ENCODE measurements at places on chromosomes 6 and 20.

- no peak for DNase-seq
These were observed 24.1 kb downstream of the CD164 start for GRCh38 chr6:109358204-109358603.

GRCh38 chr6:46915866-46916265, 5.9 kb downstream of the ADGRF5 start:
- DNase-seq: no peak

DNA sequence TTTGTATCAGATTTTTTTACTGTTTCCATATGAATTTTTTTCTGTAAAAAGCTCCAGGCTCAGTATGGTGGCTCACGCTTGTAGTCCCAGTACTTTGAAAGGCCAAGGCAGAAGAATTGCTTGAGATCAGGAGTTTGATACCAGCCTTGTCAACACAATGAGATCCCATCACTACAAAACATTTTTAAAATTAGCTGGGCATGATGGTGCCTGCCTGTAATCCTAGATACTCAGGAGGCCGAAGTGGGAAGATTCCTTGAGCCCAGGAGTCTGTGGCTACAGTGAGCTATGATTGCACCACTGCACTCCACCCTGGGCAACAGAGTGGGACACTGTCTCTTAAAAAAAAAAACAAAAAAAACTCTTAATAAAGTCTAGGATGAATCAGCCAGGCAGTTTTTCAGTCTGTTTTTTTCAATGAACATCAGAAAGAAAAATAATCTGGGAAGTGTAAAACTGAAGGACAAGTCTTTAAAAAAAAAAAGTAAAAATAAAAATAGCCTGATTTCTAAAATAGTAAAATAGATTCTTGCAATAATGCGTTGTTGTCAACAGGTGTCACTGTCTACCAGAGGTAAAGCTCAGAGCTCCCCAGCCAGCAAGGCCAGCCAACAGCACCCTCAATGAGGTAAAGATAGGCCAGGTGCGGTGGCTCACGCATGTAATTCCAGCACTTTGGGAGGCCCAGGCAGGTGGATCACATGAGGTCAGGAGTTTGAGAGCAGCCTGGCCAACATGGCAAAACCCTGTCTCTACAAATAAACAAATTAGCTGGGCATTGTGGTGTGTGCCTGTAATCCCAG, 9.3 kb upstream of the ATG5 start:
- DNase-seq: peak; percentile 21

GRCh38 chr6:1247894-1248293, 64.0 kb upstream of the FOXQ1 start:
- no peak for DNase-seq

DNA sequence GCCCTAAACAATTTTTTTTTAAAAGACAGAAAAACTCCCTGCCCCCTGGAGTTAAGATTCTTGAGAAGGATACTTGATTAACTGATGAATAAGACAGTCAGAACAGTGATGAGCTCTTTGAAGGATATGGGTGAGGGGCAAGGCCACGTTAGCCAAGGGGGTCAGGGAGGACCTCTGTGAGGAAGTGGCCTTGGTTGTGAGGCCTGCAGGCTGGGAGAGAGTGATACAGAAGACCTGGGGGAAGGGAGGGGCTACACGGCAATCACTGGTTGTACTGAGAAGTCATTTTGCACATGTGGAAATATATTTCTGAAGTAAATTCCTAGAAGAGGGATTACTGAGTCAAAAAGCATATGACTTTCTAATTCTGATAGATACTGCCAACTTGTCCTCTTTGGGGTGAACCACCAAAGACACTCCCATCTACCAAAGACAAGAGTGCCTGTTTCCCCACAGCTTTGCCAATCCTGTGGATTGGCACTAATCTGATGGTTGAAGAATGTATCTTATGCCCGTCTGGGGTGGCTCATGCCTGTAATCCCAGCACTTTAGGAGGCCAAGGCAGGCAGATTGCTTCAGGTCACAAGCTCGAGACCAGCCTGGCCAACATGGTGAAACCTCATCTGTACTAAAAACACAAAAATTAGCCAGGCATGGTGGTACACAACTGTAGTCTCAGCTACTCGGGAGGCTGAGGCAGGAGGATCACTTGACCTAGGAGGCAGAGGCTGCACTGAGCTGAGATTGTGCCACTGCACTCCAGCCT, 22.3 kb upstream of the BCAS4 start:
- no peak for DNase-seq

DNA sequence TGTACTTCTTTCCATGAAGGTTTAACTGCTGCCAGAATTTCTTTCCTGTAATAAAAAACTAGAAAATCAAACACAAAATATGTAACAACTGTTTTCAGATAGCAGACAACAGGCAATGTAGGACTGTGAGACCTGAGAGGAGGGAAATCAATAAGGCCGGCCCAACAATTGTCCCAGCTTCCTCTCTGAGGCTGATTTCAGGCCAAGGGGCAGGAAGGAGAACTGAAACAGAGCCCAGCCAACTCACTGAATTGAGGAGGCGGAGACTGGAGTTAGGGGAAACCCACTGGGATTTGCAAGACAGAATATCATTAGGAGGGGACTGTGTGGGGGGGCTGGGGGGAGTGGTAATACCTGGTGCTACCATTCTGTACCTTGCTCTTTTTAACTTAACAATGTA, 42.2 kb downstream of the FLRT3 start:
- DNase-seq: no peak

- no peak for DNase-seq
These were observed 156.6 kb upstream of the TAB2 start for GRCh38 chr6:149160943-149161342.

GRCh38 chr20:1434571-1435336, 31.9 kb downstream of the NSFL1C start:
- DNase-seq: peak; percentile 48
